ENCODE measurements at places on chromosomes 3 and 15.

DNA sequence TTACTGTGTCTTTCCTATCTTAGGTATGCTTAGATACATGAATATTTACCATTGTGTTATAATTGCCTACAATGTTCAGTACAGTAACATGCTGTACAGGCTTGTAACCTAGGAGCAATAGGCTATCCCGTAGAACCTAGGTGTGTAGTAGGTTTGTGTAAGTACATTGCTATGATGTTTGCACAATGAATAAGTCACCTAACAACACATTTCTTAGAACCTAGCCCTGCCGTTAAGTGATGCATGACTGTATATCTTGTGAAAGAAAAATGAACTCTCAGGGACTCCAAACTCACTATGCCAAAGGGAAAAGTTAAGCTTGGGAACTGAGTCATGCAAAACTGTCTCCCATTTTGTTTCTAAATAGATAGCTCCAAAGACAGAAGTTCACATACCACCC, 91.5 kb upstream of the ACP3 start:
- no peak for DNase-seq

GRCh38 chr15:60766391-60767128, 287.6 kb upstream of the ICE2 start:
- no peak for DNase-seq

DNA sequence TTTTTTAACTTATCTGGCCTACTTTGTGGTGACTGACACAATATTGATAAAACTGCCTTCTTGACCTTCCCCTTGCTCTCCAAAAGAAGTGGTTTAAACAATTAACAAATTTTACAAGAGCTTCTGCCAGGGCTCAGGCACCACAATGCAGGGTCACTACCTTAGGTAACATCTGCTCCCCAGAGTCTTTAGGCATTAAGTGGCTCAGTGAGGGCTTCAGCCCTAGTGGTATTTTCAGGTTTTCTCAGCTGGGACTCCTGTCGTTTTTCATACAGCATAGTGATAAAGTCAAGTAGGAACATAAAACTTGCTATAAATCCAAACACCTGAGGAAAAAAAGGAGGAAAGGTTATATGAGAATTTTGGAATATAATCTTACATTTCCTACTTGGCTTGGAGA, 18.9 kb downstream of the CMTM6 start:
- DNase-seq: no peak

GRCh38 chr3:11721479-11721878, 77.8 kb upstream of the VGLL4 start:
- DNase-seq: no peak

GRCh38 chr3:138498991-138499390, 64.6 kb downstream of the ESYT3 start:
- no peak for DNase-seq

DNA sequence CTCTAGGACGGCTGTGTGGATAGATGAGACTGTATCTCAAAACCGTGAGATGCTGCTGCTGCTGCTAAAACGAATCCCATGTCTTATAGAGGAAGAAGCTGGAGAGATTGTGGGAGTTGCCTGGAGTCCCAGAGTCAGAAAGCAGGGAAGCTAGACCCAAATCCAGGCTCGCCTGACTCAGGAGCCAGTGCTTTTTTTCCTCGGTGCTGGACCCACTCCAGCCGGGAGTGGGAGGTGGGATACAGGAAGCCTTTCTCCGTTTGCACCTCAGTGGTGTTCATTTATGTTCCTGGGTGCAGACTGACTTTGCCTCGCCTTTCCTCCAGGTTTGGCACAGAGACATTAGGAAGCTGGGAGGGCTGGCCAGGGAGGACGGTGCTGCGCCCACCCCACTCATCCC, 150.9 kb upstream of the LINGO1 start:
- no peak for DNase-seq

DNA sequence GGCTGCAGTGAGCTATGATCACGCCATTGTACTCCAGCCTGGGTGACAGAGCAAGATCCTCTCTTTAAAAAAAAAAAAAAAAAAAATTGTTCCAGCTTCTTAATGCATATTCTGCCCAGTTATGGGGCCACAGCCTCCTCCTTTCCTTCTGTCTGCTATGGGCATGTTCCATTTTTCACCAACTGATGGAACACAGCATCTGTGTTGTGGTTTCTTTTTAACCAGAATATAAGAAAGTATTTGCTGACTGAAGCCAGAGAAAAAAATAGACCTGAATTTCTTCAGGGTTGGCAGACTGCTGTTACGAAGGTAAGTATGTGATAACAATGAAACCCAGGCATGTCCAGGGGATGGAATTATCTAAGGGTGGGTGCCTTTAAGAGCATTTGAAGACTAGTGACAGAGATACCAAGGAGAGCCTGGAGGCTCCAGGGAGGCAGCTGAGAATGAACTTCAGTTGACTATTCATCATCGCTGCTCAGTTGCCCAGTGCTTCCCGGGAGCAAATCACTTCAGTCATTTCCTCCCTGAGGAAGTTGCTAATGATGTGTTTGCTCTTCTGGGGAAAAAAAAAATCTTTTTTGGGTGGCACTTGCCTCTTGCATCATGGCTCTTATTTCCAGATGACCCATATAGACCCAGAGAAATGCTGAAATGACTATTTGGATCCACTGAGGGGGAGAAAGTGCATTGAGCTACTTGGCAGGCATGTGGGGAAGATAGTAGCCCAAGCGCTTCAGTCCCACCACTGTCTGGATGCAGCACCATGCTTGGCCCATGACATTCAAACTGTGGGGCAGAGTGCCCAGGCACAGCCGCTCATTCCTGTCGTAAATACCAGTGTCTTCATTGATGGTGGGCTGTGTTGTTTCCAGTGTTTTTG, 14.5 kb downstream of the NCBP2 start:
- no peak for DNase-seq

- DNase-seq: no peak
These were observed 28.8 kb upstream of the UACA start for GRCh38 chr15:70792171-70792573.

DNA sequence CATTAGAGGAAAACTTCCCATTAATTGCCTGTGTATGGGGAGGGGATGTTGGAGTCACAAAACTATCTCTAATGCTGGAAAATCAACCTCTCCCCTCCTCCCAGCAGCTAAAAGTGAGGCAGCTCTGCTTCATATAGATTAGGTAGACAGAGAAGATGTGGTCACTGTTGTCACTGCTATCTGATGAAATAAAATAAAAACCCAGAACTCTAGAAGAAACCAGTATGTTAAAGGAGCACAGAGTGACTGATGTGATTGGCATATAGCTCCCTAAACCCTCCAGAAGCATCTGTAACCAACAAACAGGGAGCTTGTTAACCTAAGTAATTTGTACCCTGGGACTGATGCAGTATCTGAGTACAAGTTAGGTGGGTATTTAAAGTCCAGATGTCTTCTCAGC, 211.9 kb upstream of the TRIM42 start:
- no peak for DNase-seq

DNA sequence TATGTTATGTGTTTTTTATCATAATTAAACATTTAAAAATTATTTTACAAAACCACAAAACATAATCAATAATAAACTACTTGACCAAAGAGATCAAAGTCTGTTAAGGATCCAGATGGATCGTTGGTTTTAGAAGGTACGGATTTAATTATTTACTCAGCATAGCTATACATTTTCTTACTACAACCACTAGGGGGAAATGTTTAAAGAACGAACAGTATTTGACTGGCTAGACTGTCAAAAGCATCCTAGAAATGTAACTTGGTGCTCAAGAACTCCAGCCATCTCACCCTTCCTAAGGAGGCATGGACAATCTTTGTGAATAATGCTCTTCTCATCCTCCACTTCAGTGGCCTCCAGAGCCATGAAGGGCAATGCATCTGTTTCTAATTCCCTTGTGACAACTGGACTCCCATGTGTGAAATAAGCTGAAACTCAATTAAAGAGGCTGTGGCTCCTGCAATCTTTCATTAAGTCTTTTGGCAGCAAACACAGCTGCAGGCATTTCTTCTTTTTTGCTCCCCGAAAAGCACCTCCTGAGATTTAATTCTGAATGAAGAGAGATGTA, 94.7 kb upstream of the TUSC7 start:
- DNase-seq: no peak

GRCh38 chr3:127134887-127135240, 58.1 kb upstream of the PRR23E start:
- no peak for DNase-seq

Data from CD4-positive, alpha-beta T cell treated with Interleukin-15 for 4 hours (primary cell).